ENCODE measurements at places on chromosomes 6 and 20. TPM values are rescaled to one million over a fixed set of nuclear protein-coding genes. Genes with fewer than 3 reads are reported as not detected.

Gene BPI
- 0.13 TPM for polyA plus RNA-seq

Gene ADISSP
- 30.0 TPM for polyA plus RNA-seq

Gene EPPIN
- 0.13 TPM for polyA plus RNA-seq

Gene TIAM2
- 18.4 TPM for polyA plus RNA-seq

DNA sequence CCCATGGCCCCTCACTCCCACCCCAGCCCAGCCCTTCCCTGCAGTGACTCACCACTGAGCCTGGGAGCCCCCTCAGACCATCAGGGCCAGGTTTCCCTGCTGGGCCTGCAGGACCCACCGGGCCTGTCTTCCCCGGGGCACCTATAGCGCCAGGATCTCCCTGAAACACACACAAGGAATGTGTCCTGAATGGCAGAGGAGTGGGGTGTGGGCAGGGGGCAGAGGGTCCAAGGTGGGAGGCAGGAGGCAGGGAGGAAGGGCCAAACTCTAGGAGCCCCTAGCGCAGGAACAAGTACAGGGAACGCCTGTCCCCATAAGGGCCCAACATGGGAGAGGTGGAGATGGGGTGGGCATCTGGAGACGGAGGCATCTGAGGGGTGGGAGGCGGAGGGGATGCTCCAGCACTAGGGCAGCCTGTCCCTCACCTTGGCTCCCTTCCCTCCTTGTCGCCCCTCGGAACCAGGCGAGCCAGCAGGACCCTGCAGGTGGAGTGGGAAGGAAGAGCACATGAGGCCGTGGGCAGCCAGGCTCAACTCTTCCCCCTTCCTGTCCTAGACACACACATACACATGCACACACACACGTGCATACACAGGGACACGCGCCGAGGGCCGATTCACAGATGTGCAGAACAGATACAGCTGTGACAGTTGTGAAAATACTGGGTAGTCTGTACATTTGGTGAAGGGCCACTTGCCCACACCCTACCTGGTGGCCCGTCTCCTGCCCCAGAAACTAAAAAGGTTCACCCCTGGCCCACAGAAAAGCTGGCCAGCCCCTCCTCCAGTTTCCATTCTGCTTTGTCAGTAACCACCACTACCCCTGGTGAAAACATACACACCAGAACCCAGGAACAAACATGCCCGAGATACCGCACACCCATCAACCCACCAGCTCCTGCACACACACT, 24.6 kb downstream of the COL11A2 start:
- DNase-seq = no peak

- DNase-seq = no peak
Measured at GRCh38 chr6:14986370-14986769, 259.5 kb upstream of the JARID2 start.

GRCh38 chr6:124090491-124090890, 286.8 kb downstream of the NKAIN2 start:
- DNase-seq = no peak

DNA sequence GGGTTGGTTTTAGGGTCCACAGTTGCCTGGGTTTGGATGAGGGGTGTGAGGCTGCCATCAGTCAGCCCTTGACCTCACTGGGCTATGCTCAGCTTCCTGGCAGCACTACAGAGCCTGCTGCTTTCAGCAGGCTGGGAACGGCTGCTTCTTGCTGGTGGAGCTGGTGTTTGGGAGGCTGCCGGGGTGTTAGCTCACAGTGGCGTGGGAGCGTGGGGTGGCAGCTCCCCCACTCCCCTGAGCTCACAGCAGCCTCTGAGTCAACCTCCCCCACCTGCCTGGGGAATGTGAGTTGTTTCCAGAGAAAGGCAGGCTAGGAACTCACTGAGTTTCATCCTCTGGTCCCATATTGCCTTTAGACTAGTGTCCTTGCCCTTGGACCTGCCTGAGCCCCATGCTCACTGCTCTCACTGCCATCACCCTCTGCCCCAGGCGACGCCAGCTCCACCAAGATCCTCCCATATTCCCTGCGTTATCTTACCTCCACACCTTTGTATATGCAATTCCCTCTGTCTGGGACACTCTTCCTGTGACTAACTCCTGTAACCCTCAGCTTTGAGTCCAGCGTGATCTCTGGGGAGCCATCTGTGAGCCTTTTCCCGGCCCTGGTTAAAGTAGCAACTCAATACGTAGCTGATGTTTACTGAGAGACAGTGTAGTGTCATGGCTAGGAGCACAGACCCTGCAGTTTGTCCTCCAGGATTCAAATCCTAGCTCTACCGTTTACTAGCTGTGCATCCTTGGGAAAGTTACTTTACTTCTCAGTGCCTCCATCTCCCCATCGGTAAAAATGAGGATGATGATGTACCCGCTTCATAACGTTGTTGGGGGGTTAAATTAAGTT, 34.8 kb downstream of the PPP1R16B start:
- DNase-seq = no peak

DNA sequence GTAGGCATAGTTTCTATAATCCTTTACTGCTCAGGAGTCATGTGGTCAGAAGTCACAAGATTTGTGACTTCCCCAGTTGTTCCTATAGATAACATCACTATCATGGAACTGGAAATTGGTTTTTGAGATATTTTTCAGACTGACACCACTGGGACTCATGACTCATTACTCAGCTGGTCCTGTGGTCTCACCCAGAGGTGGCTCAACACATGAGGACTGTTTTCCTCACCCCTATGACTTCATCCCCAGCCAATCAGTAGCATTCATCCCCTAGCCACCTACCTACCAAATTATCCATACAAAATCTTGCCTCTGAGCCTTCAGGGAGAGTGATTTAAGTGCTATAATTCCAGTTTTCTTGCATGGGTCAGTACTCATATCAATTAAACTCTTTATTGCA, 1217.7 kb downstream of the EPHA7 start:
- no peak for DNase-seq

- DNase-seq = no peak
Measured at GRCh38 chr20:20520776-20521175, 152.9 kb downstream of the INSM1 start.
